ENCODE measurements at places on chromosomes 2 and 18. TPM values are rescaled to one million over a fixed set of nuclear protein-coding genes. Genes with fewer than 3 reads are reported as not detected.

The KRTCAP3 gene
- total RNA-seq = not detected

The VWC2L gene
- total RNA-seq = not detected

- H3K27me3 ChIP-seq = peaks cover 3% of the 10 kb centered on the region
- H3K36me3 ChIP-seq = no peaks in the 10 kb centered on the region
- H3K4me1 ChIP-seq = peaks cover 13% of the 10 kb centered on the region
- no peak overlapping the region for H3K27ac ChIP-seq
These were observed 45.6 kb downstream of the PAIP2B start for GRCh38 chr2:71181316-71181715.

DNA sequence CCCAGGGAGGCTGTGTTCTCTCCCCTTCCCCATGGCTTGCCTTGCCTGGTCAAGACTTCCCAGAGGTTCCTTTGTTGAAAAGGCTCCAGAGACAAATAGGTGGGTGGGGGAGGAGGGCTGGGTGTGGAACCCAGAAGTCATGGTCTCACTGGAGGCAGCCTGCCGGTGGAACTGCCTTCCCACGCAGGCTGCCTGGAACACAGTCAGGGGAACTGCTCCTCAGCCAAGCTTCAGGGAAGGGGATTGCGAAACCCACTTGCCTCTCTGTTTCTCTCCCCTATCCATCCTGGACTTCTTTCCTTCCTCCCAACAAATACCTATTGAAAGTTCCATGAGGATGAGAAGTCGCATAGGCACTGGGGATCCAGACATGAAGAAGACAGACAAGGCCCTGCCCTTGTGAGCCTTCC is 31.6 kb downstream of the MARCO start:
- H3K4me3 ChIP-seq = peak overlapping the region; percentile 38
- peaks cover 25% of the 10 kb centered on the region for H3K4me1 ChIP-seq
- H3K36me3 ChIP-seq = no peaks in the 10 kb centered on the region
- H3K27me3 ChIP-seq = no peaks in the 10 kb centered on the region
- H3K27ac ChIP-seq = peak overlapping the region; percentile 77

DNA sequence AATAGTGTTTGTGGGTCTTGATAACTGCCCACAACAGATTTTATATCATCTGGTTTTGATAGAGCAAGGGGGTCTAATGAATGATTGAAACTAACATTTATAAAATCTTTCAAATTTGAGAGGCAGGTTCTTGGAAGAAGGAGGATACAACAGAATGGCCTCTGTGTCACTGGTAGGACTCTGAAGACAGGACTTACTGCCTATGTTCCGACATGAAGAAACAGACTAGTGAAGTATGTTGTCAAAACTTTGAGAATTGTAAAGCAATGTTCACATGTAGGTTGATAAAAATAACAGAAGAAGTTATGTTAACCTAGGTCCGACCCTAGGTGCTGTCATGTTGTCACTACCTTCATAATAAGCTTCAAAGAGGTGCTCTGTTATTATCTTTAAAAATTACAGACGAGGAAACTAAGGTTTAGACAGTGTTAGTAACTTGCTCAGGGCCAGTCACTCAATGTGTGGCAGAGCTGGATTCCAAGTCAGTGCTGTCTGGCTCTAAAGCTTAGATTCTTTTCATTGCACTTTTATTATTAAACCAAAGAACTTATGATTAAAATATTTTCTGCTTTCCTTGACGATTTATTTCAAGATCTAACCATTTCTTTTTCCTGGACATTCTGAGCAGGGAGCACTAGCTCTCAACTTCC is 146.2 kb downstream of the RPIA start:
- H3K36me3 ChIP-seq = no peaks in the 10 kb centered on the region
- no peak overlapping the region for H3K27ac ChIP-seq
- H3K4me3 ChIP-seq = no peak overlapping the region
- peaks cover 27% of the 10 kb centered on the region for H3K27me3 ChIP-seq
- no peak for DNase-seq

DNA sequence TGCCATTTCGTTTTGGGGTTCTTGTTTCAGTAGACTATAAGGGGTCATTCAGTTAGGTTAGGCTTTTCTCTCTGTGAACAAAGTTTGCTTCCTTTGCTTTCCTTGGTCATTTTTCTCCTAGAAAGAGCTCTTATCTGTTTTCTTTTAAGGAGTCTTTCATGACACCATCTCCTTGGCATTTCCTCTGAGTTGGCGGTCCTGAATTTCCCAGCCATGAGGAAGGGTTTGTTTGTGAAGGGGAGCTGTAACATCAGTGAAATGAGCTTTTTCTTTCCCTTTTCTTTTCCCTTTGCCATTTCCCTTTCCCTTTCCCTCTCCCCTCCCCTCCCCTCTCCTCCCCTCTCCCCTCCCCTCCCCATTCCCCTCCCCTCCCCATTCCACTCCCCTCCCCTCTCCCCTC is 61.7 kb downstream of the MAP4K4 start:
- peaks cover 65% of the 10 kb centered on the region for H3K4me1 ChIP-seq
- peak overlapping the region; percentile 39 for H3K4me3 ChIP-seq
- no peaks in the 10 kb centered on the region for H3K27me3 ChIP-seq

The NOSTRIN gene
- not detected for total RNA-seq

The GALNT13 gene
- total RNA-seq = 0.11 TPM

DNA sequence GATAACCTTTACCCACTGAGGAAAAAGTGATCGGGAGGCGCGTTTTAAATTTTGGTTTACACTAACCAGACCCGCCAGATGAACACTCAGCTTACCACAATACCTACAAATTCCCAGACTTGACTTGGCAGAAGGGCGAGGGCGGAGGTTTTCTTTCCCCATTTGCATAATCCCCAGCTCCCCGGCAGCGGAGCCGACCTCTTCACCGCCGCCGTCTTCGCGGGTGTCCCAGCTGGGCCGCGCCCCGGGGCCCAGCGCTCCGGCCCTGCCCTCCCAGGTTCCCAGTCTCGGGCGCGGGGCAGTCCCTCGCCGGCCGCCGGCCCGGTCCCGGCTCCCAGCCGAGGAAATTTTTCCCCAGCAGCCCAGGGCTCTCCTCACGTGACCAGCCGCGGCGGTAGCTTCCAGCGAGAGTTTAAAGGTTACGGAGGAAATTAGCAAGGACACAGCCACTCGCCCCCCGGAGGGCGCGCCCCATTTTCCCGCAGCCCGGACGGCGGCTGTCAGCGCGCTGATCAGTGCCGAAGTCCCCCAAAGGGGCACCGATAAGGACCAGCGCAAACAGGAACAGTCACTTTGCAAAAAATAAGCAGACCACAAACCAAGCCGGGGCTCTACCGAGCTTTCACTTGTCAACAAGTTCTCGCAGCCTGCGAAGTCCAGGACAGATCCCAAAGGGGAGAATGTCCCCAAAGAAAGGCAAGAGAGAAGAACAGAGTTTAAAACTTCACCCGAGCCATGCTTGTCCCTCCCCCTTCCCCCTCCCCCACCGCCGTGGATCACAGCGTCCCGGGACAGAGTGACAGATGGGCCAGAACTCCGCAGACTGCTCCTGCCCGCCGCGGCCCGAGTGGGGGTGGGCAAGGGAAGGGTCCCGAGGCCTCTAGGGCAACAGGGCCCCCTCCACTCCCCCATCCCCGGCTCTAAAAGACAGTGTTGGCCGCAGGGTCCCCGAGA is 1.3 kb upstream of the PRKCE start:
- H3K27ac ChIP-seq = peak overlapping the region; percentile 83
- peak; percentile 78 for DNase-seq
- H3K4me1 ChIP-seq = peaks cover 13% of the 10 kb centered on the region
- no peaks in the 10 kb centered on the region for H3K27me3 ChIP-seq
- H3K4me3 ChIP-seq = peak overlapping the region; percentile 95

Data from GM23248 (cell line).